ENCODE measurements at places on chromosomes 5 and 9.

GRCh38 chr9:136293476-136294077 is 10.3 kb downstream of the CCDC187 start:
- no peak for DNase-seq

DNA sequence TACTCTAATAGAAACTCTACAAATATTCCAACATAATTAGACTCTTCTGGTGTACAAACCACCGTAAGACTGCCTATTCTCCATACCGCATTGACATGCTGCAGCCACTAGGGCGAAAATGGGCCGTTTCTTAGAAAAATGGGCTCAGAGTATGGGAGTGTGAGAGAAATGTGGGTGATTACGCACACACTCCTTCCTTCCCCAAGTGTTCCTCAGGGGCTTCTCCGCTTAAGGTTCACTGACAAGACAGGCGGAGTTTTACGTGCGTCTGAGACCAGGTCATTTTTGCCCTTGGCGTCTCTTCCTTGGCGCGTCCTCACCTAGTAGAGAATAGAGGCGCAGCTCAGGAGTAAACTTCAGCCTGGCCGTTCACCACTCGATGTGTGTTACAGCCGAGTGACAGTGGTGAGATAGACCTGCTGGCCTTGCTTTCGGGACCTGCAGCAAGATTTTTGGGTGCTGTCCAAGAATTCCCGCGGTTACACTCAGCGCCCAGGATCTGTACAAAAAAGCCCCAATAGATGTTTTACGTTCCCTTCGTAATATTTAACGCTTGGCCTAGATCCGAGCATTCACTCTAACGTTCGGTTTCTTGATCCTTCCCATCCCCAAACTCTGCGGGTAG is 1.8 kb upstream of the NTRK2 start:
- no peak for DNase-seq

DNA sequence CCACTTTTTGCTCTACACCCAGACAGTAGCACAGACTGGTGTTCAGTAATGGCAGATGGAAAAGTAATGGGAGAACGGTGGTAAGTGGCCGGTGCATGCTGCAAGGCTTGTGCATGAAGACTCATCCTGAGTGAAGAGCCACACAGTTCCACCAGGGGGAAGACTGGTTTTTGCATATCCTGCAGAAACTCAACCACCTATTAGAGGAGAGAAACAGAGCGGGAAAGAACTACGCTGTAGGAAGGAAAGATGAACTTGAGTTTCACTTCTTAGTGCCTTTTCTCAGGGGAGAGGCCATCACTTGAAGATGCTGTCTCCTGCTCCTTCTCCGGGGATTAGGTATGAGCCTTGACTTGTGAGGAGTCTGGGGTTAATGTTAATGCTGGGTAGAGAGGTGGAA is 9.4 kb upstream of the PRSS3 start:
- no peak for DNase-seq

- DNase-seq: no peak
Measured at GRCh38 chr9:121509180-121509579, 9.5 kb upstream of the GGTA1 start.

DNA sequence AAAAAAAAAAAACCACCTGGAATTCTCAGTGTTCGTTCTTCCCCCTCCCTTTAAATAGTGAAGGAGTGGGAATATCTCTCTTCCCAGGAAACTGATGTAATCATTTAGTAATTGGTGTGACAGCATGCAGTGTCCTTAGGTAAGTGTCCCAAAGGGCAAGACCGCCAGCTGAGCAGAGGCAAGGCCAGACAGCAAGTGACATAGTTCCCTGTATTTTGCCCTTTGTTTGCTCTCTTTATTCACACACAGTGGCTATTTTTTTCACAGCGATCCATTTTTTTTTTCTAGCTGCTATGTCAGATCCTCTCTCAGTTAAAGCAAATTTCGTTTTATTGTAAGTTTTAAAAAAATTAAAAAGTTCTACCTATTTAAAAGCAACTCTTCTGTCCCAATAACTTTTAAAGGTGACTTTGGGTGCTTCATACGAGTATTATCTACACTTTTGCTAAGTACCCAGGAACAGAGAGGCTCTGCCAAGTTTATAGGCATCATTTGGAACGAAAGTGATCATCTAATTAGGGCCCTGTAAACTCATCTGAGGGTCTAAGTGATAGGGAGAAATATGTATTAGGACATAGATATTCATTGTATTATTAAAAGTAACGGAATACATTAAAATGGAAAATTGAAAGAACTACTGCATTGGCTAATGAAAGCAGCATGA is 98.2 kb upstream of the ALDH1A1 start:
- DNase-seq: no peak

DNA sequence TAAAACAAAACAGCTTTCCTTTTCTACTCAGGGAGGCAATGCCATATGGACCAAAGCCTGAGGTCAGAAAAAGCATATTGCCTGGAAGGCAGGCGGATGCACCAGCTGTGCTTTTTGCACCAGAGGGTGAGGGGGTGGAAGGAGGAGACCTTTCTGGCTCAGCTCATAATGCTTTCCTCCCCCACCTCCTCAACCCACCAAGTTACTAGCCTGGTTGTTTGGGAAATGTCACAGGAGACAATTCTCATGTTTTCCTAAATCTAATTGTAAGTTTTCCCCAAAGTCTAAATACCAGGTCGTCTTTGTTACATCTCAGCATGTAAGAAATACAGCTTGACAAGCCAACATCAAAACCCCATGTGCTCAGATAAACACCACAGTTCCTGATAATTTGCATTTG is 72.6 kb upstream of the DMRTA1 start:
- no peak for DNase-seq

GRCh38 chr5:159548517-159548916 is 218.2 kb upstream of the IL12B start:
- no peak for DNase-seq

DNA sequence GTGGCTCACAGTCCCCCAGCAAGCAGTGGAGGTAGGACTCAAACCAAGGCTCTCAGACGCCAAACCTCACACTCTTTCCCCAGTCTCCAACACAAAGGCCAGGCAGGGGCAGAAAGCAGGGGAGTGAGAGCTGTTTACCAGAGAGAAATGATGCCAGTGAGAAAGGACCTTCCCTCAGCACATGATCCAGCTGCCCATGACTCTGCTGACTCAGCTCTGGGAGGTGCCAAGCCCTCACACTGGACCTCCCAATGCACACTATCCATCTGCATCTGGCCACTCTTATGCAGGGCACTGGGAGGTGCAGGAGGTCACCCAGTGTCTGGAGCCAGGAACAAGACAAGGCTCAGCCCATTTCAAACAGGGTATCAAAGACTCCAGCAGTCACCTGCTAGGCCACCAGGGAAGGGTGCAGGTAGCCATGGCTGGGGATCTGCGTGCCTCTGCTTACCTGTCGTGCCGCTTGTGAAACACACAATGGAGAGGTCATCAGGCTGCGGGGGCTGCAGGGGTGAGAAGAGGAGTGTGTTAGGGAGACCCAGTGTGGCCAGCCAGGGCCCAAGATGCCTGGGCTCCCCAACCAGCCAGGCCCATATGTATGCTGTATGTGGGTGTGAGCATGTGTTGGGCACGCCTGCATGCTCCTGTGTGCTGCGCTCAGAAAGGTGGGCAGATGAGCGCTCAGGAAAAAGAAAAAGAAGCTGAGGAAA is 26.3 kb downstream of the ACSL6 start:
- DNase-seq: no peak

- DNase-seq: no peak
Measured at GRCh38 chr9:87872079-87872624, 10.5 kb upstream of the SPATA31E1 start.

GRCh38 chr5:35009657-35010056 is 38.1 kb downstream of the AGXT2 start:
- DNase-seq: no peak

DNA sequence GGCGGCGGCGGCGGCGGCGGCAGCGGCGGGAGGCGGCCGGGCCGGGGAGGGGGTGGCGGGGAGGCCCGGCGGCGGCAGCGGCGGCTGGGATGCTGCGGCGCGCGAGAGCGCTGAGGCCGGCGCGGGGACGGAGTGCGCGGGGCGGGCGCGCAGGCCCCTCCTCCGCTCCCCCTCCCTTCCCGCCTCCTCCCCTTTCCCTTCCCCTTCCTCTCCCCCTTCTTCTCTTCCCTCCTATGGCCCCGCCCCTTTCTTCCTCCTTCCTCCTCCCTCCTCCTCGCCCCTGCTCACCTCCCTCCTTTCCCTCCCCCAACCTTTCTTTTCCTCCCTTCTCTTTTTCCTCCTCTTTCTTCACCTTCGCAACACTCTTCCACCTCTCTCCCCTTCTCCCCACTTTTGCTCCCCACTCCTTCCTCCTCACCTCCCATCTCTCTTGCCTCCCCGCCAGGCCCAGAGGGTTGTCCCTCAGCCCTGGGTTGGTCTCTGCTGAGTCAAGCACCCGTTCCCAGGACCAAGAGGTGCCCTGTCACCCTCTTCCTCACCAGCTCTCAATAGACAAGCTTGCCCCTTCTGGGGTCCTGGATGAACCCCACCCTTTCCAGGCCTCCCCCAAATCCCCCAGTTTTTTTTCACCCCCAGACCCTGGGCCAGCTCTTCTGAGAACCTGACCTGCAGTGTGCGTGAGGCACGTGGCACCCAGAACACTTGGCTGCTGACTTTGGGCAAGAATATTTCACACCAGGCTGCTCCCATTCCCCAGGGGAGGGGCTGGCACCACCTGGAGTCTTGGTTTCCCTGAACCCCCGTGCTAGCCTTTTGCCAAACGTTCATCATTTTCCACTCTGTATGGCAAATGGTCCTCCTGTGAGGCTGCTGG is at the start of gene SEMA4D:
Gene SEMA4D (minus strand): TSS at position 136 of the 874 bp plus-strand sequence. CDS start 92,657 bp downstream, outside the sequence.
- no peak for DNase-seq

- DNase-seq: no peak
Measured at GRCh38 chr5:142547445-142548380, 138.2 kb downstream of the FGF1 start.
